HFFc6 (cell line): ENCODE measurements at places on chromosomes 3 and 15.

DNA sequence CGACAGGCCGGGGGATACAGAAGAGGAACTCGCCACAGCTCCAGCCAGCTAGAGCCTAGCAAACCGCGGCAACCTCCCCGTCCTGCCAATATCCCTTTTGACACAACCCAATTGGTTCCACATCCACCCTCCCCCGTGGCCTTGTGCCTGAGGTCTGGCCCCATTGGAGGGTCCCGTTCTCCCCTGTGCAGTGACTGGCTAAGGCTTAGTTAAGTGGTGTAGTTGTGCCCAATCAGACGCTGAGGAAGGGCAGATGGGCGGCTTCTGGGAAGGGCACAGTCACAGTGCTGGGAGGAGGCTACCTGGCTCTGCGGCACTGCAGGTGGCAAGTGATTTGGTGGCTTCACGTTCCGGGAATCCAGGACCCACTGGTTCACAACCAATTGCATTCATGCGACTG, 78.6 kb downstream of the SNRK start:
- no peak for DNase-seq

GRCh38 chr3:5445676-5446201, 258.2 kb downstream of the EDEM1 start:
- no peak for DNase-seq

- no peak for DNase-seq
Observed at GRCh38 chr3:129132097-129132866, 10.7 kb upstream of the RAB43 start.

DNA sequence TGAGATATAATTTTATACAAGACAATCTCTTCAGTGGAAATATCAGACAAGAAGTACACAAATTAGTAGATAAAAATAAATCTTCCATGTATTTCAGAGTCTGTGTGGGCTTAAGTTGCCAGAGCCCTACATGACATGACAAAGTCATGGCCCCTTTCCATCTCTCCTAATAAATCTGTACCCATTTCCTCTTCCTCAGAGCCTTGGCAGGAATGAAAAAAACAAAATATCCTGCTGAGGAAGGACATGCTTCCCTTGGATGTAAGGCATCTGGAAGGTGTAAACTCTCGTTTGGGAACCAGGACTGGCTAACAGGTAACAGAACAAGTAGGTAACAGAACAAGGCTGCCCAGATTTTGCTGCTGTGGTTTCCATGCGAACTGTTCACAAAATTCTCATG, 148.1 kb downstream of the SNRK start:
- DNase-seq, result no peak

DNA sequence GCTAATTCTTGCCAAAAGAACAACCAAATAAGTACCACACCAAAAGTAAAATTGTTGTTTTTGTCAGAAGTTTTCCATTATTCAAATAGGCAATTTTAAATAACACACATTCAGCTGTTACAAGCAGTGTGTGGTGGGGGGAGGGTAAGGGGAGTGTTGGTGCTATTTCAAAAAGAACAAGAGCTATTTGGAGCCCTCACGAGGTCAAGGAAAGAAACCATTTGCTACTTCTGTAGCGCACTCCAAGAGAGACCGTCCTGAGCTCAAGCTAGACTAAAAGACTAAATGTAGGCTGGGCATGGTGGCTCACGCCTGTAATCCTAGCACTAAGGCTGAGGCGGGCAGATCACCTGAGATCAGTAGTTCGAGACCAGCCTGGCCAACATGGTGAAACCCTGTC, 21.2 kb upstream of the IGF2BP2 start:
- DNase-seq, result no peak

DNA sequence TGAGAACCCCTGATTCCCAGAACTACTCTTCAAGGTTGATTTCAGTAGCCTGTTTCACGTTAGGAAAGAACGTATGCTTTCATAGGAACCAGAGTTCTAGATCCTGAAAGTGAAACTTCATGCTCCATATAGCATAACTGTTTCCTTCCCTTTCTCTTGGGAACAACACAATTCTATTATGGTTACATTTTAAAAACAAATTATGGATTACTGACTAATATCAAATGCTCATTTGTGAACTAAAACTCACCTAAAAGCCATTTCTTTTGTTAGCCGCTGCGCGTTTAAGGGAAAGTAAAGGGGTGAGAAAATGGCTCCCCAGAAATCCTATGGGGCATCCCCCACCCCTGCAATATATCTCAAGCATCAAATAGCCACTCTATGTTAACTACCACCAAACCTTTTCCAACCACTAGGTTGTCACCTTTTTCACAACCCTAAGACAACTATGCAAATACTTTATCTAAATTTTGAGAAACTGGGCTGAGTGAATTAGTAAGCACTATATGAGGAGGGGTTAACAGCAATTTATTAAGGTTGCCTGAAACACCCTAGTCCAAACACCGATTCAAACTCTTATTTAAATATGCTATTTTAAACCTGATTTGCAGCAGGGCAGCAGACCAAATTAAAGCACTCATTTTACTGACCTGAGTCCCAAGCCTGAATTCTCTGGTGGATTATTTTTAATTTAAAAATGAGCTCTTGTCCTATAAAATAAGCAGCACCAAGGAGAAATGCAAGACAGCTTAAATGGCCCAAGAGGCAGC, 2.4 kb downstream of the SIAH2 start:
- DNase-seq, result no peak

GRCh38 chr15:77773903-77774302, 141.2 kb upstream of the LINGO1 start:
- no peak for DNase-seq

GRCh38 chr3:180548050-180548449, 53.9 kb upstream of the TTC14 start:
- DNase-seq, result peak; percentile 38

DNA sequence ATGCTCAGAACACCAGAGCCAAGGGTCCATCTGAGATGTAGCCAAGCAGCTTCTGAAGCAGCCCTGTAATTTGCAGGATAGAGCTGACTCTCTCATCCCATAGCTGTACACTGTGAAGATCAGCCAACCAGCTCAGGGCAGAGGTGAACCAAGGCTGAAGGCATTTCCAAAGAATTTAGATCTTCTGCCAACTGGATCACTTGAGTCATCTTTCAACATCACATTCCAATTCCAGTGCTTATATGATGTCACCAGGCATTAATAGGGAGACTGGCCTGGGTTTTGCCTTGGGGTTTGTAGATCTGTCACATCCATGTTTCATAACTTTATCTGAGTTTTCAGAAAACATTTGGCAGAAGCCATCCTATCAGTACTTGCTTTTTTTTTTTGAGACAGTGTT, 98.2 kb downstream of the NR2F2 start:
- DNase-seq, result peak; percentile 97

GRCh38 chr3:157154563-157155330, 5.2 kb downstream of the CCNL1 start:
- DNase-seq, result no peak

- no peak for DNase-seq
Observed at GRCh38 chr15:26739791-26740190, 33.1 kb downstream of the GABRB3 start.

- no peak for DNase-seq
Observed at GRCh38 chr3:46283881-46284450, 41.7 kb downstream of the CCR3 start.

DNA sequence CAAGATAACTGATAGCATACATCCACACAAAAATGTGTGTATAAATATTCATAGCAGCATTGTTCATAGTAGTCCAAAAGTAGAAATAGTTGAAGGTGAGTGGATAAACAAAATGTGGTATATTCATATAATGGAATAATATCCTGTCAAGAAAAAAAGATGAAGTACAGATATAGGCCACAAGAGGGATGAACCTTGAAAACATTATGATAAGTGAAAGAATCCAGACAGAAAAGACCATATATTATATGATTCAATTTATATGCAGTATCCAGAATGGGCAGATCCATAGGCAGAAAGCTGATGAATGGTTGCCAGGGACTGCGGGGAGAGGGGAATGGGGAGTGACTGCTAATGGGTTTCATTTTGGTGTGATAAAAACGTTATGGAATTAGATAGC, 54.3 kb upstream of the TNIK start:
- DNase-seq, result no peak

DNA sequence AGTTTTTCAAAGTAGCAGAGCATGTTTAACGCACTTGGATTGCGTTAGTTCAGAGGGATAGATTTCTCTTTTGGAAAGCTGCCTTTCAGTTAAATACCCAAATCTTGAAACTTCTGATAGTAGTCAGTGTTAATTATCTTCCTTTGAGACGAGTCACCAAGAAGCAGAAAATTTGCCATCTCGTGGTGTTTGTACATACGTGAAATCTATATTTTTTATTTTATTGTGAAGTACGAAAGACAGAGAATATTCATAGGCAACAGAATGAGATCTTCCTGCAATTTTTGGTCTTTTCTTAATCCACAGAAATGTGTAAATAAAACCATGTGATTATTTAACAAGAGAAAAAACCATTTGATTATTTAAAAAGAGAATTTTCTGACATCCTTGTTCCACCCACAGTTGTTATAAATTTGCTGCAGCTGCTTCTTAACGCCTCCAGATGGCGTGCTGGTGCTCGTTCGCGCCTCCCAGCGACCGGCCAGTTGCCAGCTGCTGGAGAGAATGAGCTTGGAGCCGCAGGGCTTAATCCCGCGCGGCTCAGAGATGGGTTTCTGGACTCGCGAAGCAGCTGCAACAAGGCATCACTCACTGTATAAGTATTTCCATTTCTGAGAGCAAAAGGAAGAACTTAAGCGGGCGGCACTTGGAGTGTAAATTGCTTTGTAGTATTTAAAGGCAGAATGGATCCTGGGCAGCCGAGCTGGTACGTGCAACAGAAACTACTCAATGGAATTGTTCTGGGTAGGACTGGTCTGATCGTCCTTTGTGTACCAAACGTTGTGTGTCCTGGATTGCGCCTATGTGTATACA, 10.5 kb upstream of the SLITRK3 start:
- DNase-seq, result peak; percentile 69

- no peak for DNase-seq
Observed at GRCh38 chr3:140344082-140344454, 333.8 kb upstream of the TRIM42 start.

DNA sequence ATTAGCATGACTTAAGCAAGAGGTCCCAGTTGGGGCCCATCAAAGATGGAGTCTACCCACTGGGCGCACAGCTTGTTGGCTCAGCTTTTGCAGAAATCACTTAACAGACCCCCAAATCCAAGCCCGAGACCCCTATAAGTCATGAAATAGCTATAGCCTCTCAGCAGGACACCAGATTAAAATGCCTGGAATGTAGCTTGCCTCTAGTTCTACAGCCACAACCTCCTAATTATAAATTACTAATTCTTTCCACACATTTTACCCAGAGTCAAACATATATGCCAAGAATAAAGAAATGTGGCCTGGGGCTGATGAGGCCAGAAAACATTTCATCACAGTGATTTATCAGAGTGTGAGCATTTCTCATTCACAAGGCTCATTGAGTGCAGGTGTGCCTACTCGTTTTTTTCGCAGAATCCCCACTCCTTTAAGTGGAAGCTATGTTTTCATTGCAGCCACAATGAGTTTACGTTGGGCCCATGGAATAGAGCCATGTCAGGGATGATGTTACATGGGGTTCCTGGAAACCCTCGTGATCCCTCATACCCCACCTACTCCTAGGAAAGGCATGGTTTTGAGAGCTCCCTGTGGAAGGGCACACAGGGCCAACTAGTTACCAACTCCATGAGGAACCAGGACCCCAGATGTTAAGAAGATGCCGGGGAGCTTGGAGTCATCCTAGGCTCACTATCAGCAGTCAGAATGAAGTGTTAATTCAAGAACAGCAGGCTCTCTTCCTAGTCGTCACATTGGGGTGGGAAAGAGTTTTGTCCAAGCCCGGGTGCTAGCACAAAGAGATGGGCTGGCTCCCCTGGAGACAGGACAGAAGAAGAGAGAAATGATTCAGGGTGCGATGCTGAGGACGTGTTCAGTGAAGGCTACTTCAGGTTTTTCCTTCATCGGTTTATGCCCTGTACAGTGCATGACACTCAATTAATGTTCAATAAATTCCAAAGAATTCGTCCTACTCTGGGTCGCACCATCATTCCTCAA, 90.2 kb upstream of the ABHD17C start:
- DNase-seq, result no peak

DNA sequence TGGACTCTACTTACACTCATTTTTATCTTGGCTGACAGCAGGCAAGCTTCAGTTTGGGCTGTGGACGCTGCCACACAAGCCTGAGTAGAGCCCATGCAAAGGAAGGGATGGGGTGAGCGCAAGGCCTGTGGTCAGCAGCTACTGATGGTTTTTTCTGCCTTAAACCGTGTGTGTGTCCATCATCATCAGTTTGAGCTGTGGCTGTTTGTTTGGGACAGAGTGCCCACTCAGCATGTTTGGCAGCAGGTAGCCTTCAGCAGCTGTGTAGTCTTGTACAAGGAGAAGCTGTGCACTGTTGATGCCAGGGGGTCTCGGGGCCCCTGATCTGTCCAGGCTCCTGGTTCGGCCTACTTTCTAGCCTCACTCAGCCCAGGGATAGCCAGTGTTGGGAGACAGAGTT, 3.5 kb downstream of the RBM15B start:
- DNase-seq, result no peak

DNA sequence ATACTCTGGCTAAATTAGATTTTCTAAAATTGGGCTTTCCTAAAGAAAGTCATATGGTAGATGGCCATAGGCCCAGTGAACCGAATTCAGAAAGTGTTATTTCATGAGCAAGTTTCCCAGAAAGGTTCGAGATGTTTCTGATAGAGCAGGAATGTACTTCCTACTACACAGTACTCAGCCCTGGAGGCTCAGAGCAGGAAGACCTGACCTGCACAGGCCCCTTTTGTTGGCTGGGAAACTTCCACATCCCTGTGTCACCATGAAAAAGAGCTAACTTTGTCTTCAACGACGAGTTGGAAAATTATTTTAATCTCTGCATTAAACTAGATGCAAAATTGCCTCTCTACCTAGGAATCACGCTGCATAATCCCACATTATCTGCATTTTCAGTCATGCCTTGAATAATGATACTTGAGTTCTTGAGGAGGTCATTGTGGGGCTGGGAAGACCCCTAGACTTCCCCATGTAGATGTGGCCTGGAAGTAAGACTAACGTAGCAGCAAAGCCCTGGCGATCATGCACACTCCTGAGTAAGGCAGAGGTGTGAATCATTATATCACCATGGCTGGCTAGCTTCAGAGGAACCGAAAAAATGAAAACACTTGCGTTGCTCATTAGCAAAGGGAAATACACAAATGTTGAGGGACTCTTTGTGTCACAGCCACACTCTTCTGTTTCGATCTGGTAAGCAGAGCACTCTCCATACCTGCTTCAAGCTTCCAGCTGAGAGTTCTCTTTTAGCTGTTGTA, 47.1 kb downstream of the CMTM7 start:
- DNase-seq, result no peak

- DNase-seq, result no peak
Observed at GRCh38 chr3:107545680-107546120, 22.9 kb downstream of the BBX start.
